ENCODE measurements at places on chromosomes 5 and 9.

DNA sequence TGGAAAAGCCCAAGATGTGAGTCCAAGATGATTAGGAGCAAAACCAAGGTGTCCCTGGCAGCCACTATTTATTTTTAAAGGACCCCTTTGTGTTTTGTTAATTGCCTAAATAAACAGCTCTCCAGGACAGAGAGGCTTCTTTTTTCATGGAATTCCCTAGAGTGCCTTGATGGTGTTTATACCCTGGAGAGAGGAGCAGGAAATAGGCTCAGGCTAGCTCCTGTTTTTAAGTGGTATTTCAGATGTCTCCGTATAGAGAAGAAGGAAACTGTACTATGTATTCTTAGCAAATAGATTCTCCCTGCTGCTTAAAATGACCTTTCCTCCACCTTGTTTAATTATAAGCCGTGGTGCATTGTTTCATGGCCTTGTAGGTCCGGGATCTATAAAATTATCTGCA lies 292.4 kb downstream of the CD180 start:
- no peak for DNase-seq

- no peak for DNase-seq
Measured at GRCh38 chr9:136740971-136741882, 1.5 kb downstream of the LCN10 start.

DNA sequence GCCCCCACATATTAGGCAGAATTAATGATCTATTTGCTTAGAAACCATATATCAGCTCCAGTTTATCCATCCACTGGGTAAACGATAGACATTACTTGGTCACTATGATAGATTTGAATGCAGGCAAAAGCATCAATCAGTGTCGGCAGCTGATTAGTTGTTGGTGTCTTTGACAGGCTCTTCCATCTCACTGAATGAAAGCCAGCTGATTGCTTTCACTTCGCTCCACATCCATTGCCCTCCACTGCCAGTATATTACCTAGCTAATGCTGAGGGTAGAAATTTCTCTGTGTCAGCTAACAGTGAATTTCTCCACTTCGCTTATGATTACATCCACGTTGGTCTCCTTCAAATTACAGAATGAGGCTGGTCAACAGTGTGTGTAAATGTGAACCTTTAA lies 821.3 kb upstream of the TYRP1 start:
- DNase-seq = no peak

DNA sequence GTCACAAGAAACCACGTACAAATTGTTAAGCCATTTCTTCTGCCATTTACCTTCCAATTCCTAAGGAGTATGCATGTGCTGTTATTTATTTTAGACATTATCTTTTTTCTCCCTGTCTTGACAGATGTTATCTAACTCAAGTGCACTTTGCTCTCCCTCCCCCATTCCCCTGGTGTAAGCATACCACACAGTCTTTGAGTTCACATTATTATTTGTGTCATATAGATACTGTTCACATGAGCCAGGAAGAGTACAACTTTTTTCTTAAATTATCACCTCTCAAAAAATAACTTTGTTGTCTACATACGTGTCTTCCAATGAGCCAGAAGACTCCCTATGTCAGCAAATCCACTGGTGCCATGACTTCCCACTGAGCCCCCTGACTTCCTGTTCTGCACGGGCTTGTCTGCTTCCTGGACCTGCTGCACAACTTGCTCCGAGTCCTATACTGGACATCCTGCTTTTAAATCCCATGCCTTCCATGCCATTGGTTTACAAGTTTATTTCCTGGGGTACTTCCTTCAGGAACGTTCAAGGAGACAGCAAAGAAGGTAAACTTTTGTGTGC lies 19.9 kb upstream of the FAM120A start:
- DNase-seq = no peak

DNA sequence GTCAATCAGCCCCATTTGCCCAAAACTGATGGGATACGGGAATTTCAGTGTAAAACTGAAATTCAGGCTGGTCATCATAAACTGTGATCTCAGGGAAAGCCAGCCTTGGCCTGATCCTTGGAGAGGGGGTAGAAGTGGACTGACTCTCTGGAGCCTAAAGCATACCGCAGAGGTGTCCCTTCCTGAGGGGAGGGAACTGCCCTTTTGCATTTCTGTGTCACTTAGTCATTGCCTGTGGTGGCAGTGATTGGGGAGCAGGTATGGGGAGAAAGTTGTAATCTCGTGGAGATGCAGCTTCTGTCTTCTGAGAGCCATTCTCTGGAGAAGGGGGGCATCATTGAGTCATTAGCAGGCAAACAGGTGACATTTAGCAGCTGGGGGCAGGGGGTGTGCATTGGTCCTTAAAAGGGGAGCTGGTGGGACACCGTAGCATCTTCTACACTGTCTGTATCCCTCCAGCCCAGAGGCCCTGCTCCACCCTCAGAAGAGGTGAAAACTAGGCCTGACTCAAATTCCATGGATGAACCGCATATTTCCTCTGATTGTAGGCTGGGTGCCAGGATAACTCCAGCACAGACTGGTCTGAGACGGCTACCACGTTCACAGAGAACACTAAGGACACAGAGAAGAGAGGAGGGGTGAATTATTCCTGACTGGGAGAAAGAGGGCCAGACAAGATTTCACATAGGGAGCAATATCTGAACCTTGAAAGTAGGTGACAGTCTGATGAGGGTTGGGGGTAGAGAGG lies 143.3 kb downstream of the SEC61B start:
- no peak for DNase-seq

Data from stimulated activated CD8-positive, alpha-beta memory T cell treated with anti-CD3 and anti-CD28 coated beads, Interleukin-4, amount 100 ng/mL, for 1 hour (primary cell).